Esophagus mucosa (tissue), 1 donor: ENCODE measurements at places on chromosomes 2 and 18. TPM values are rescaled to one million over a fixed set of nuclear protein-coding genes. Genes with fewer than 3 reads are reported as not detected.

- ATAC-seq, result peak; percentile 30
Measured at GRCh38 chr2:202335791-202336467, 40.2 kb upstream of the BMPR2 start.

DNA sequence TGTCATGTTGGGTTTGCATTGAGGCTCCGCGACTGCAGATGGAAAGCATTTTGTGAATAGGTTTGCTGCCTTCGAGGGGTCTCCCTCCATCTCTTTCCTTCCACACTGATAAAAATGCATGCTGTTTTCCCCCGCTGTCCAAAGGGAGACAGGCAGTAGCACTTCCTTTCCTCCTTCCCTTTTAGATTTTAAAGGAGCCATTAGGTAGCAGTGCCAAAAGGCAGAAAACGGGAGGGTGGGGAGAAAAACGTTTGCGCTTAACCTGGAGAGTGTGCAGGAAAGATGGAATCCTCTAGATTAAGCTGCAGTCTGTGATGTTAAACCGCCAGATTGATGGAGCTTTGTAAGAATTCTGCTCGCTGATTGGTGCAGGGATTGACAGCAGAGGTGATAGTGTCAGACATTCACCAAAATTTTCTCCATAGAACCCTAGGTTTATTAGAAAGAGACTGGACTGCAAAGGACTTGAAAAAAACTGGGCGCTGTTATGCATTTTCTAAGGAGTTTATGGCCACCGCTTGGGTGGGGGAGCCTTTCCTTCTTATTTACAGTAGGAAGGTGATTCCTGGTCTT lies 688 bp downstream of the MAPRE2 start:
- ATAC-seq, result no peak

DNA sequence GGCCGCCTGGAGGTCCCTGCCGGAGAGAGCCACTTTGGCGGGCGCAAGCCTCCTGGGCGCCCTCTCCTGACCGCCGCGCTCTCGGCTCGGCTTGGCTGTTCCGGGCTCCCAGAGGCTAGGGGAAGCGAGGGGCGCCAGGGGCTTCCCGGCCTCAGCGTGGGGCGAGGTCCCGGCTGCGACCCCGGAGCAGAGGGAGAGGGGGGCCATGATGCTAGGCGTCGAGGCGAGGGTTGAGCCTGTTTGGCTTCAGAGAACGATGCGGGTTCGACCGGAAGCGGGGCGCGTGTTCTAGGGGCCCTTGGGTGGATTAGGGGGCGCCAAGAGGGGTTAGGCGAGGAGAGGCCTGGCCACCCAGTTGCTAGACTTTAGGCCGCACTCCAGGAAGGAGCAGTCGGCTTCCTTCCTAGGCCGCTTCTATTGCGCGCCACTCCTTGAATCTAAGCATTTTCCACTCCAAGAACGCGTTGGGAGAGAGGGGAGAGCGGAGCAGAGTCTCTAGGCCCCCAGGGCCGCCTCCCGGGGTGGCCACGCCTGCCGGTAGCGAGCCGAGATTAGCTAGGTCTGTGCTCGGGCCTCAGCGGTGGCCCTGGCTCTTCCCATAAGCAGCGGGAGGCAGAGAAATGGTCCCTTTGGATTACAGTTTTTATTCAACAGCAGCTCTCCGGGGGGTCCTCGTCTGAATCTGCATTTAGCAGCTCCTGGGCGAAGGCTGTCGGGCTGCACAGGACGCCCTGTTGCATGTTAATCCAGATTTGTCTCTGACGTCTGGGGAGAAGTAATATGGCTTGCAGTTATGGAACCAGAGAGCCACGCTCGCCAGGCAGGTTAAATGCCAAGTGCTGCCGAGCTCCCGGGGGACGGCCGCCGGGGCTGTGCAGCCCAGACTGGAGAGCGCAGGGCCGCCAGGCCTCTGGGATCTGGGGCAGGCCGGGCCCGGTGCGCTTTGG lies 11.3 kb downstream of the MEIS1 start:
- ATAC-seq, result peak; percentile 50

GRCh38 chr18:2336690-2337392 lies 234.5 kb downstream of the METTL4 start:
- no peak for ATAC-seq

DNA sequence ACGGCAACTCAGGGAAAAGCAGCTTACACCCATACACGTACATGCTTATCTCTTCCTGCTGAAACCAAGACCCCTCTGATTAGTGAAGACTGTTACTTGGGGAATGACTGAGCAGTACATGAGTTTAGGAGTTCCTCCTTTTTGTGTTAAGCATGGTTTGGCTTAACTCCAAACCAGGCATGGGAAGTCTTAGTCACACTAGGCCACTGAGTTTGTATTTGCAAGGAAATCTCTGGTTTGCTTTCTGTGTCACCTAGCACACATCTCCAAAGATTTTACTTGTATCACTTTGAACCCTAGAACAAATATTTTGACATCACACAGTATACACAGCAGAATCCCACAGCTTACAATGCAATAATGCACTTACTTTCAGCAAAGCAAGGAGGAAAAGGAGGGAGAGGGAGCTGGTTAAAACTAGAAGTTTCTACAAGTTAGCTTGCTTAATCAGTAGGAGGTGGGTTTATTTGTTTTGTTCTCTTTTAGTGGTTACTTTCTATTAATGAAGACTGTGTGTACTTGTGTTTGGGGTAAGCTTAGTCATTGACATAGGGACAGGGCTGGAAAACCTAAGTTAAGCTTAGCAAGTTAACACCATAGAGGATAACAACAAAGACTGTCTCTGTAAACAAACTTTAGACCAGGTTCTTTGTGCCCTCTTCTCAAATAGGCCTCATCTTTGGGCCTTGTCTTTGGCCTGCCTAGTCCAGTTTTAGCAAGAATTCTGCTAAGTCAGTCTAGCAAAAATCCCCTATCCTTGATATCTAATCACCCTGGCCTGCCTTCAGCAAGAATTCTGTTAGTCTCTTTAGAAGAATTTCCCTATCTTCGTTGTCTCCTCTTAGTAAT lies 219.4 kb downstream of the MREG start:
- ATAC-seq, result peak; percentile 57

Gene GPR75
- 1.5 TPM for total RNA-seq

Gene SIX3
- not detected for total RNA-seq
